Stimulated activated CD4-positive, alpha-beta T cell treated with anti-CD3 and anti-CD28 coated beads, TNF-alpha, amount 100 ng/mL, for 4 hours (primary cell): ENCODE measurements at places on chromosomes 6 and 20.
A peak's percentile ranks its signal among the peaks of the same experiment; 100 is the strongest.

DNA sequence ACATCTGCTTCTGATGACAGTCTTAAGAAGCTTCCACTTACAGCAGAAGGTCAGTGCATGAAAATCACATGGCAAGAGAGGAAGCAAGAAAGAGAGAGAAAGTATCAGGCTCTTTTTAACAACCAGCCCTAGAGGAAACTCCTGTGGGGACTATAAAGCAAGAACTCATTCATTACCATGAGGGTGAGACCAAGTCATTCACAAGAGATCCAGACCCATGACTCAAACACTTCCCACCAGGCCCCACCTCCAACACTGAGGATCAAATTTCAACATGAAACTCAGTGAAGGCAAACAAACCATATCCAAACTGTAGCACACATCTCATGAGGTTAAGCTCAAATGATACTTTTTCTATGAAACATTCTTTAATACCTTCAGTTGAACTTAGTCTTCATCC lies 643.2 kb upstream of the SYNCRIP start:
- no peak for DNase-seq

- DNase-seq: no peak
Observed at GRCh38 chr6:2733324-2733723, 17.4 kb downstream of the MYLK4 start.

- peak; percentile 94 for DNase-seq
Observed at GRCh38 chr6:43170931-43171706, at the start of gene SRF. Gene SRF, plus strand, starts transcription at chr6:43171269. Its CDS starts 388 bp downstream, at chr6:43171657.

DNA sequence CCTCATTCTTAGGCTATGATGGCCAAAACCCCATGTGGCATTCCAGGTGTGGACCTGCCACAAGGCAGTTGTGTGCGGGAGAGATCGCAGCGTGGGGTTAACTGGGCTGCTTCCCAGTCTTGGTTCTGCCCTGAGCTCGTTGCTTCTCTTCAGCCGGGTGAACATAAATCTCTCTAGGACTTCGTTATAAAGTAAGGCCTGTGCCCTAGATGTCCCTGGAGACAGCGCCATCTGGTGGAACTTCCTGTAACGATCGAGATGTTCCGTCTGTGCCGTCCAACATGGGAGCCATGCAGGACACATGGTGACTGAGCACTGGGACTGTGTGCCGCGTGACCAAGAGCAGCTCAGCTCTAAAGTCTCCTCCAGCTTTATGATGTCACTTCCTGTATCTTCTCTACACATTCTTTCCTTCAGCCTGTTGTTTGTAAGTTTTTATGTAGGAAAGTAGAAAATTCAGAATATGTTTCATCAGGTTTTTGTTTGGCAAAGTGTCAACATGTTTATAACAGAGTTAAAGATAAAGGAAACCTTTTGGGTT lies 26.8 kb upstream of the RPP40 start:
- DNase-seq: peak; percentile 33

DNA sequence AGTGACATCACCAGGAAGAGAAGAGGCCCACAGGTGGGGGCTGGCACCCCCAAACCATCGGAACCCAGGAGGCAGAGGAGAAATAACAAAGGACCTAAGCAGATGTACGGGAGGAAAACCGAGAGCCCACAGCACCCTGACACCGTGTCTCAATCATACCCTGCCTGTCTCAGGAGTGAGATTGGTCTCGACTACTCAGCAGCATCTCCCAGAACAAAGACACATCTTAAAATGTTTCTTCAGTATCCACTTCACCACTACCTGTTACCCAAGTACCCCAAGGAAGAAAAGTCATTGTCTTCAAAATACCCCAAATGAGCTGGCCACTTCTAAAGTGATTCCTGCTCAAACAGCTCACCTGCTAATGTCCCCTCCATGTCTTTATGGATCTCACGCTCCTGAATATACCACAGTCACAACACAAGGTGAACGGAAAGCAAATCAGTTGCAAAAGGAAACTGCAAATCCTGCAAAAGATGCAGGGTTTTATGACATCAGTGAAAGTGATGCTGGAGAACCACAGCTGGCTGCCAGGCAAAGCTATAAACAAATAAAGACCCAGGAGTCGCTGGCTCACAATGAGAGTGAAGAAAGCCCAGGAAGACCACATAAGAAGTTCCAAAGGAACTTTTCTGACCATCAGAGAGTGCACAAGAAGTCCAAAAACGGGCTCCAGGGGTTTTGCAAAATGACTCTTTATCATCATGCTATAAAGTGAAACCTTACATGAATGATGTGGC lies 44.1 kb downstream of the PREX1 start:
- DNase-seq: no peak

GRCh38 chr6:160160450-160160849 lies 38.8 kb downstream of the SLC22A1 start:
- DNase-seq: no peak
